ENCODE measurements at places on chromosomes 1 and 21. TPM values are rescaled to one million over a fixed set of nuclear protein-coding genes. Genes with fewer than 3 reads are reported as not detected.

GRCh38 chr1:62809788-62810187 lies 25.9 kb downstream of the ATG4C start:
- no peak for DNase-seq

GRCh38 chr1:19869929-19870328 lies 12.3 kb upstream of the OTUD3 start:
- DNase-seq = no peak

DNA sequence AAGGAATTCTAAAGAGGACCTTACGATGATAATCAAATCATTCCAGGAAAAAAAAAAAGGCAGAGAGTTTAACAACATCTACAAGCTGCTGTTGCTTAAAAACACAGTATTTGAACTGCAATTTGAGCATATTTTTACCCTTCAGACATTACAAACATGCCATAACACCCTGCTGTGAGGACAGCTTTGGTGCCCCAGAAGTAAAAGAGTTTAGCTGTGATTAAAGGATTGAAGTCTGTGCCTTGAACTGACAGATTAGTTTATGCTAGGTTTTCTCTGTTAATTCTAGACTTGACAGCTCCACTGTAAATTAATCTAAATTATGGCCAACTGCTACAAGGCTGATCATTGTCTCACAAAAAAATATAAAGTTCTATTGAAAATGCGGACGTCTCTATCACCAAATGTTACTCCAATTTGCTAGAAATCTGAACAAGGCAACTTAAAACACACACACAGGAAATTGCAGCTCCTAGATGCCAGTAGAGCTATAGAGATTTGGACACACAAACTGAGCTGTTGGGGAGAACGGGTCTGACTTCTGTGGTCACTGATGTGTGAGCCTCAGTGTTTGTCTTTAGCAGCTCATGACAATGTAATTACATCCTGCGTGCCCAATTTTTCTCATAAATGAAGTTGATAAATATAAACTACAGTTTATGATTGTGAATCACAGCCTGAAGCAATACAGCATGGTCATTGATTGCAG lies 217.9 kb downstream of the NTNG1 start:
- no peak for DNase-seq

Gene IRF6
- 0.94 TPM for polyA plus RNA-seq

Gene TMEM81
- 1.5 TPM for polyA plus RNA-seq

Gene SNIP1
- 7.0 TPM for polyA plus RNA-seq

Gene GFI1
- 0.04 TPM for polyA plus RNA-seq

Measured in BJ (cell line).